Glomerular endothelial cell (primary cell): ENCODE measurements at places on chromosomes 5 and 9. TPM values are rescaled to one million over a fixed set of nuclear protein-coding genes. Genes with fewer than 3 reads are reported as not detected.

- no peak for DNase-seq
These were observed 35.1 kb downstream of the NNT start for GRCh38 chr5:43638107-43638506.

DNA sequence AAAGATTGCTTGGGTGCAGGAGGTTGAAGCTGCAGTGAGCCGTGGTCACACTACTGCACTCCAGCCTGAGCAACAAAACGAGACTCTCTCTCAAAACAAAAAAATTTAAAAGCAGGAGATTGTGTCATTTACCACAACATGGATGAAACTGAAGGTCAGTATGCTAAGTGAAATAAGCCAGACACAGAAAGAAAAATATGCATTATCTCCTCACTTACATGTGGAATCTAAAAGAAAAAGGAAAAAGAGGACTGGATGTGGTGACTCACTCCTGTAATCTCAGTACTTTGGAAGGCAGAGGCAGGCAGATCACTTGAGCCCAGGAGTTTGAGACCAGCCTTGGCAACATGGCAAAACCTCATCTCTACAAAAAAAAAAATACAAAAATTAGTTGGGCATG is 146.8 kb upstream of the DAPK1 start:
- DNase-seq = no peak

DNA sequence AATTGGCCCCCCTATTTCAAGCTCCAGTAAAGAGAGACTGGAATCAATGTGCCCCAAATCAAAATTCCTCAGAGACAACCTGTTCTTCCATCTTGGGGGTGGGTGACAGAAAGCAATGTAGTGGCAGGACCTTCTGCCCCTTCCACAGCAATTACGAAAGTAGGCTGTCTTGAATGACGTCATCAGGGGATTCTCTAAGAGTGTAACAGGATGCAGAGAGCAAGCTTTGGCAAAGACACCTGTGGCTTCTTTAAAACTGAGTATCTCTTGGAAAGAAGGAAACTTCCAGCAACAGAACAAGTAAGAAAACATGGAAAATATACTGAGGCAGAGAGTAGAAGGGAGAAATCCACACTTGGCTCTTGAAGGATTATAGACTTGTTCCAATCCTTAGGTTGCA is 247.6 kb upstream of the PDE4D start:
- DNase-seq = no peak

GRCh38 chr5:324736-325612 is 3.5 kb downstream of the AHRR start:
- DNase-seq = no peak

GRCh38 chr9:17531642-17532254 is 47.1 kb upstream of the SH3GL2 start:
- no peak for DNase-seq

DNA sequence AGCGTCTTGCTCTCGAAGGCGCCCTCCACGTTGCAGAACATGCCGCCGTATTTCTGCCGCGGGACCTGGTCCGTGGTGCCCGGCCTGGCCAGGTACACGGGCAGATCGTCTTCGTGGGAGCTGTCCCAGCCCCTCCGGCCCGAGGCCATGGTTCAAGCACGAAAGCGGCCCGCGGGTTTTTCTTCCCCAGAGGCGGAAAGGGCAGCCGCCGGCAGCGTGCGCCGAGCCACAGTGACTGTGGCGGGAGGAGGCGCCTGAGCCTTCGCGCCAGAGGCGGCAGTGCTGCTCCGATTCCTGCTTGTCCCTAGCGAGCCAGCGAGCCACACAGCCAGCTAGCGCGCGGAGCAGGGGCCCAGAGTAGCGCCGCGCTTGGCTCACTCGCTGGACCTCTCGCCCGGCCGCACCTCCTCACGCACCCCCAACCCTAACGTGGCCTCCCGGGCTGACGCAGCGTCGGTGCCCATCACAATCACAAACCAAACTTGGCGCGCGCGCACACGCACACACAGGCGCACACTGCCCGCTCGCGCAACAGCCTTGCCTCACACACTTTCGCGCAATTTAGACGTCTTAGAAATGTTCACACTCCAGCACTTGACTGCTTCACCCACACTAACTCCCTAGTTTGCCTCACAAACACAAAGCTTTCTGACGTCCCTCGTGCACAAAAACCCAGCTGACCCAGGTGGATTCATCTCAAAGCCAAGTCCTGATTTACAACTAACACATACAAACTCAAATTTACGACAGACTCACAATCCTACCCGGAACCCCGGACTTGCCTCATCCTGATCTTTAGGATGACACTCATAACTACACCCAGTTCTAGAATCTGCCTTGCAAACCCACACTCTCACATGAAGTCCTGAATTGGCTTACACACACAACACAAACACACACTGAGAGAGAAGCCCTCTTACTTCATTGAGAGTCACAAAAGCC is at the start of gene DPYSL3:
Gene DPYSL3, minus strand, starts transcription at position 359 of the 942 bp plus-strand sequence. Its CDS starts 210 bp downstream, at position 149.
- DNase-seq = no peak

SLC2A6 gene
- 70.5 and 73.8 TPM in 2 replicates for total RNA-seq

DNA sequence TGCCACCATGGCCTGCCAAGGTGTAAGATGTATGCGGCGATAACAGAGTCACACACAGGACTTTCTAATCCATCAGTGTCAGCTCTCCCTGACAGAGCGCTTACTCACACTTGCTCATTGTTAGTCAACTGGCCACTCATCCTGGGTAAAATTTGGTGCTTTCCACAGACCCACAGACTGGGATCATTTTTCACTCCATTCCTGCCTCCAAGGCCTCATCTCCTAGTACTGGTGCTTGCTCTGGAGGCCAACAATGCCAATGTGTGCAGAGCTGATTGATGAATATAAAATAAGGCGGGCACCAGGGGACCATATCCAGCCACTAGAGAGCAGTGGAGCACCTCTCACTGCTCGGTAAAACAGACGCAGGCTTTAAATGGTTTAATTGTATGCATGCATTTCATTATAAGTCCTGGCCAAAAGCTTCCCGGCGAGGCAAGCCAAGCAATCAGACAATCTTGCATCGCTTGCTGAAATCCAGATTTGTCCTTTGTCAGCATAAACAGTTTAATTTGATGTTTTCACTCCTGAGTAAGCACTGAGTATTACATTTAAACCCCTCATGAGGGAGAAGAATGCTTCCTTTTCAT is 22.3 kb downstream of the PSMB7 start:
- DNase-seq = peak; percentile 62

GRCh38 chr5:28077291-28078240 is 1039.2 kb upstream of the CDH9 start:
- no peak for DNase-seq

GRCh38 chr5:55603922-55604321 is 69.2 kb upstream of the PLPP1 start:
- no peak for DNase-seq

- no peak for DNase-seq
These were observed 162.2 kb downstream of the TTLL11 start for GRCh38 chr9:121930956-121931355.

SPOCK1 gene
- total RNA-seq = 11.8 and 24.4 TPM in 2 replicates

DNA sequence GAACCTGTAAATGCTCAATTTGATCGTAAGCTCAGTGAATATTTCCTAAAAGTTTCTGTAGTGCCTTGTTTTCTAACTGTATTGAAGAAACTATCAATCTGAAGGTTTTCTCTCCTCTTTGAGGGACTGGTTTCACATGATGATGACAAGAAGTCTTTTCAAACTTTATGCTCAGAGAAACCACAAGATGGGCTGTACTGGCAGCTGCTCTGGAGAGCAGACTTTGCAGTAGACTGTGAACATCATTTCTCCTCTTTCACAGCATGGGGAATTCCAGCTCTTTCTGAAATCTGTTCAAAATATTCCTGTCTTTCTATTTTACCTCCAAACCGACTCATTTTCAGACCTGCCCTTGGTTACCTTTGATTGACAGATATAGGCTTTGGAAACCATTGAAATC is 194.4 kb downstream of the IZUMO3 start:
- no peak for DNase-seq

GRCh38 chr5:108637134-108637533 is 110.6 kb upstream of the FER start:
- DNase-seq = no peak

IL9 gene
- not detected in 2 replicates for total RNA-seq

ARHGEF37 gene
- total RNA-seq = 4.6 and 8.5 TPM in 2 replicates

GRCh38 chr5:57687596-57687995 is 205.0 kb upstream of the ACTBL2 start:
- no peak for DNase-seq

GRCh38 chr5:6383376-6383775 is 5.0 kb upstream of the MED10 start:
- no peak for DNase-seq

PCDHAC1 gene
- total RNA-seq = 0.06 TPM in 1 of 2 replicates, not detected in the other

CCL21 gene
- 0.19 and 0.64 TPM in 2 replicates for total RNA-seq

C9orf78 gene
- total RNA-seq = 46.3 and 58.4 TPM in 2 replicates

DNA sequence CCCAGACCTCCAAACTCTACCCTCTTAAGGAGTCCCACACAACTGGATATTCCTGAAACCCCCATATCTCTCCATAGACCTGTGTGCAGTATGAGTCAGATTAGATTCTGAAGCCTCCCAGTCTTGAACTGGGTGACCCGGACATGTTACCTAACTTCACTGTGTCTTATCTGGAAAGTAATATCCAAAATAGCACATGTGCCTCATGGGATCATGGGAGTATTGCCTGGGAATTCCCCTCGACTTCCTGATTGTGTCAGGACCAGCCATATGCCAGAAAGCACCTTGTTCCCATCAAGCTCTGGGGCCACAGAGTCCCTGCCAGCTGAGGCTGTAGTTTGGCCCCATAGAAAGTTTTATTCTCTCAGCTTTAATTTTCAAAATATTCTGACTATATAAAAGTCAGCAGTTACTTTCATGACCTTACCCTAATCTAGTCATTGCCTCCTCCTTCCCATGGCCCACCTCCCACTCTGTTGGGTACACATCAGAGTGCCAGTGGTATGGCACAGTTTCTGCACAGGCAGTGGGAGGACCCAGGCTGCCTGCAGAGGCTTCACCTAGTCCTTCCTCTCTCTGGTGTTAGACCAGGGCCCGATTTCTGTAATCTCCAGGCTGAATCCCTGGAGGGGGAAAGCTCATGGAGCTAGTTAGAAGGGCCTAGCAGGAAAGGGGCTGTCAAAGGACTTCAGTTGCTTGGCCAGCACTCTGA is 19.5 kb upstream of the B4GALT1 start:
- DNase-seq = no peak

DNA sequence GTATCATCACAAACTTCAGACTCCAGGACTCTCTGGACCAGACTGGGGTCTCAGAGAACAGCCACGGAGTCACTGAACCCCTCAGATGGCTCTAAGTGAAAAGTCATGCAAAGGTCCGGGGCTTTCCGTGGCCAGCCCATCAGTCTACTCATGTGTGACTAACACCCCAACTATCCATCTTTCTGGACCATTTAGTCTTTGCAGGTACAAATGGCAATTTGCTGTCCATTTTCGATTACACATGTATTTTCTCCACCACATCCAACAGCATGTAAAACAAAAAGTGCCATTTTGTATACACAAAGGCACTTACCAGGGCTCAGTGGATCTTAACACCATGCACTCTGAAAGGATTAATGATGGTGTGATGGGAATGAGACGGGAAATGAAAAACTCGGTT is 387.7 kb downstream of the BNC2 start:
- DNase-seq = no peak

GRCh38 chr9:16868701-16869100 is 1.8 kb downstream of the BNC2 start:
- DNase-seq = no peak

SPINK7 gene
- total RNA-seq = not detected in 2 replicates

OGN gene
- total RNA-seq = not detected in 2 replicates

DNA sequence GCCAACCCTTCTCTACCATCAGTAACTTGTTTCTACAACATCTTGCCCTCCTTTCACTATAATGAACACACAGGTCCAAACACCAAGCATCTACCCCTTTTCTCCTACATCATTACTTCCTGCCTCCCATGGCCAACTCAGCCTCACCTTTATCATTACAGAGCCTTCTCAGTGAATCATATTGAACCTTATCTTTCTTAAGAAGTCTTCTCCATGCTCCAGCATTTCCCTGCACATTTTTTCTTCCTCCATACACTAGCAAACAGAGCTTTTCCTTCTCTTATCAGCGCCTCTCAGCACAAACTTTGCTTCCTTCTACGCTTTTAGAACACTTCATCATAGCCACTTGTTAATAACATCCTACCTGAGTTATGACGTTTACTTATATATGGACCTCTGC is 148.2 kb downstream of the ARL15 start:
- DNase-seq = no peak

GRCh38 chr9:8558176-8558575 is 758.6 kb upstream of the DMAC1 start:
- no peak for DNase-seq

GRCh38 chr5:9519537-9519936 is 26.3 kb downstream of the SEMA5A start:
- DNase-seq = no peak

DNA sequence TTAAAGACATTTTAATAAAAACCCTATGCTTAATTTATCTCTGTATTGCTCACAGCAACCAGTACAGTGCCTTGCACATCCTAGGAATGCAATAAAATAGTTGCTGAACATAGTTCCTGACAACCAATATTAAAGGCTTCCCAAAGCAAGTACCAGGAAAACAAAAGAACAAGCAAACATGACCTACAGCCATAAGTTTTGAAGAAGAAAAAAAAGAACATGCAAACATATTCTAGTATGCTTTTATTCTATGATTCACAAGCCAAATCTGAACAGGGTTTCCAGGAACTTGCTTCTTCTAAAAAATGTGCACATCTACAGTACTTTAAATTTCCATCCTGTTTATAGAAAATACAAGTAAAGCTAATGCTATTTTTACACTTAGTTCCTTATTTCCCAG is 4.5 kb downstream of the CEMIP2 start:
- no peak for DNase-seq

DNA sequence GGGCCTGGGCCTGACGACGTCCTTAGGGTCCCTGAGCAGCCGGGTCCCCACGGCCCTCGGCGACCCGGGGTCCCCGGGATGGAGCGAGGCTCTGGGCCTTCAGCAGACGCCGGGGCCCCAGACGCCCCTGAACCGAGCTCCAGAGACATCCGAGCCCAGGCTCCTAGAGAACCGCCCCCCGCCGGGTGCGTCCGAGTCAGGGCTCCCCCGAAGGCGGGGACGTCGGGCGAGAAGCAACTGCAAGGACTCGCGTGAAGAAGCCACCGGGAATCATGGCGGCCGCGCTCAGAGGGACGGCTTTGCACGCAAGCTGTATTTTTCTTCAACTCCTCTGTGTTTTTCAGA is 25.5 kb downstream of the IRX4 start:
- no peak for DNase-seq

- no peak for DNase-seq
These were observed 98.7 kb downstream of the TLE4 start for GRCh38 chr9:79670269-79670961.

WDR38 gene
- not detected in 2 replicates for total RNA-seq

DNA sequence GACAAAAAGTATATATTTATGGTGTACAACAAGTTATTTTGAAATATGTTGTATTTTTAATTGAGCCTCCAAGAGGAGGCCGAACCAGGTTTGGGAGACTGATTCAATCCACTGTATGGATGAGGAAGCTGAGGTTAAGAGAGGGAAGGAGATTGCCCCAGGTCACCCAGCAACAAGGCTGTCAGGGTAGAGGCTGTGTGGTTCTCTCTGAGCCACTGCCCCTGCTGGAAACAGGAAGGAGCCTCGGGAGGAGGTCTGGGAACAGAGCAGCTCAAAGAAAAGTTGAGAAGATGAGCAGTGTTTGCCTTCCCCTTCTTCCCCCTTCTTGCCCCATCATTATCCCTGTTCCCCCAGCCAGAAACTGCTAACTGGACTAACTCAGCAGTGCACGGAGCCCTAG is 6.6 kb upstream of the FAT2 start:
- DNase-seq = no peak

PCDHB16 gene
- 0.05 and 1.1 TPM in 2 replicates for total RNA-seq

CDKN2A gene
- 54.6 and 98.4 TPM in 2 replicates for total RNA-seq
